ENCODE measurements at places on chromosomes 12 and 14. TPM values are rescaled to one million over a fixed set of nuclear protein-coding genes. Genes with fewer than 3 reads are reported as not detected.

- DNase-seq, result no peak
- H3K4me1 ChIP-seq, result no peaks in the 10 kb centered on the region
- H3K27ac ChIP-seq, result no peak overlapping the region
- no peaks in the 10 kb centered on the region for H3K36me3 ChIP-seq
- no peaks in the 10 kb centered on the region for H3K27me3 ChIP-seq
Observed at GRCh38 chr14:70722418-70722817, 80.7 kb downstream of the TTC9 start.

GRCh38 chr12:2385529-2385928 lies 332.7 kb downstream of the CACNA1C start:
- H3K27me3 ChIP-seq, result no peaks in the 10 kb centered on the region
- no peaks in the 10 kb centered on the region for H3K36me3 ChIP-seq
- H3K4me1 ChIP-seq, result peaks cover 4% of the 10 kb centered on the region

GRCh38 chr12:26152507-26153102 lies 27.8 kb upstream of the BHLHE41 start:
- no peaks in the 10 kb centered on the region for H3K27me3 ChIP-seq
- H3K4me3 ChIP-seq, result no peak overlapping the region
- no peaks in the 10 kb centered on the region for H3K4me1 ChIP-seq
- DNase-seq, result no peak

DNA sequence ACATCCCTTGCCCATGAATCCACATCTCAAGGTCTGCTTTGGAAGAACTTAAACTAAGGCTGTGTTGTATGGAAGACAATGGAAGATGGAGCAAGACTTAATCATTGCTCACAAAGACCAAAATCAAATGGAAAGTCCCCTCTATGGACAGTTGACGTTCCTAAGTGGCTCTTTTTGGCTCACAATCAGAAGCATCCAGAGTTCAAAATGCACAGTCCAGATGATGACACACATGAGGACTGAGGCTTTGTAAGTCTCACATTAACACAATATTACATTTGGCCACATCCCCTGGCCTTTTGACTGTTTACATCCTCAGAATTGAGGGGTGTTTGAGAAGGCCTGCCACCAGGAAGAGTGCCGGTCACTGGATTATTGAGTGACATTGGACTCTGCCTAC lies 122.3 kb upstream of the CPM start:
- no peaks in the 10 kb centered on the region for H3K4me1 ChIP-seq
- H3K36me3 ChIP-seq, result no peaks in the 10 kb centered on the region
- H3K4me3 ChIP-seq, result no peak overlapping the region
- H3K27me3 ChIP-seq, result no peaks in the 10 kb centered on the region
- DNase-seq, result no peak
- H3K27ac ChIP-seq, result no peak overlapping the region

DNA sequence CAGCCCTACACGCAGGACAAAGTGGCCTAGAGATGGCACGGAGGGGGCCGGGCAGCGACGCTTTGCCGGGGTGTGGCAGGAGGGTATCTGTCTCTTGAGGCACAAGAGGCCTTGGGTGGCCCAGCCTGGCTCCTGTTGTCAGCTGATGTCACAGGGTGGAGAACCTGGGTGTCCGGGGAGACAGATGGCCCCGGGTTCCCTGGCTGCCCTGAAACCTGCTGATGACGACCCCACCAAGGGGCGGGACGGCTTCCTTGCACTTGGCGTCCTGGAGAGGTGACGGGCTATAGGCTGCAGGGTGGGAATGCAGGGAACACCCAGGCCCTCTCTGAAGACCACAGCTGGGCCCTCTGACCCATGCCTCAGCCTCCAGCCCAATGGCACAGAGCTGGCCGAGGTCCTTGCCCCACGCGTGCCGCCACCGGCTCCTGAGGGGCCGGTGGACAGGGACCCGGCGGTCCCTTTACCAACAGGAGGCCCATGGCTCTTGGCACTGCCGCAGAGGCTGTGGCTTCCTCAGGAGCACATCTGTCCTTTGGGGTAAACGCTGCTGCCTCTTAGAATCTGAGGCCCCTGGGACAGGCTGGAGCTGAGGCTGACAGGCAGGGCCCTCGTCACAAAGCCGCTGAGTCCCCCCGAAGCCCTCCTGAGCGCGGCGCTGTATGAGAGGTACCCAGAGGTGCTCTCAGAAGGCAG lies 16.4 kb downstream of the TRMT61A start:
- no peak for DNase-seq
- no peak overlapping the region for H3K4me3 ChIP-seq
- H3K36me3 ChIP-seq, result no peaks in the 10 kb centered on the region
- H3K4me1 ChIP-seq, result peaks cover 47% of the 10 kb centered on the region

GRCh38 chr14:93175492-93175891 lies 9.2 kb downstream of the MOAP1 start:
- H3K36me3 ChIP-seq, result no peaks in the 10 kb centered on the region
- H3K27me3 ChIP-seq, result no peaks in the 10 kb centered on the region
- no peaks in the 10 kb centered on the region for H3K4me1 ChIP-seq
- no peak overlapping the region for H3K4me3 ChIP-seq

DNA sequence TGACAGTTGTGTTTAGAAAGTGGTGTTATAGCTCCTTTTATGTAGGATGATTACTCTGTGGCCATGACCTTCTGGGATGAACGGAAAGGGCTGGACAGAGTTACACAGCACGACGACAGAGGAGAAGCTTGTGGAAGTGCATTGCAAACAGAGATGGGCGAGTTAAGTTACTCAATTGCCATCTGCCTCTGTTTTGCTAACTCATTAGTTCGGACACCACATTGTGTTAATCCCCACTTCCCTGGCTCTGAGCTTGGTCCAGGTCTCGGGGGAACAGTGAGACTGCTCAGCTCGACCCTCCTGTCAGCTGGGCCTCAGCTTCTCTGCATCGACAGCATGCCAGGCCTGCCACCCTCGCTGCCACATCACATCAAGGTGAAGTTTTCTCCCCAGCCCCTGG lies 408.0 kb downstream of the ZFP36L1 start:
- peak overlapping the region; percentile 84 for H3K27ac ChIP-seq
- no peak for DNase-seq
- no peaks in the 10 kb centered on the region for H3K27me3 ChIP-seq
- H3K36me3 ChIP-seq, result no peaks in the 10 kb centered on the region
- H3K4me3 ChIP-seq, result no peak overlapping the region

- H3K4me3 ChIP-seq, result no peak overlapping the region
- H3K27me3 ChIP-seq, result no peaks in the 10 kb centered on the region
- H3K36me3 ChIP-seq, result no peaks in the 10 kb centered on the region
- no peak overlapping the region for H3K27ac ChIP-seq
- no peak for DNase-seq
Observed at GRCh38 chr14:84323978-84324377, 1206.0 kb upstream of the FLRT2 start.

GRCh38 chr14:87883750-87884149 lies 109.2 kb downstream of the GALC start:
- H3K4me3 ChIP-seq, result no peak overlapping the region
- no peaks in the 10 kb centered on the region for H3K36me3 ChIP-seq
- no peak for DNase-seq
- no peak overlapping the region for H3K27ac ChIP-seq

- no peaks in the 10 kb centered on the region for H3K36me3 ChIP-seq
- no peak overlapping the region for H3K27ac ChIP-seq
- no peak for DNase-seq
- no peaks in the 10 kb centered on the region for H3K4me1 ChIP-seq
Observed at GRCh38 chr14:35147186-35147585, 24.8 kb downstream of the PRORP start.

- H3K4me1 ChIP-seq, result no peaks in the 10 kb centered on the region
- no peaks in the 10 kb centered on the region for H3K36me3 ChIP-seq
- no peak for DNase-seq
- no peak overlapping the region for H3K4me3 ChIP-seq
- no peaks in the 10 kb centered on the region for H3K27me3 ChIP-seq
Observed at GRCh38 chr12:104588047-104588920, 131.5 kb downstream of the CHST11 start.

- no peak overlapping the region for H3K27ac ChIP-seq
- no peaks in the 10 kb centered on the region for H3K36me3 ChIP-seq
- H3K4me3 ChIP-seq, result no peak overlapping the region
Observed at GRCh38 chr12:47939009-47939601, 24.3 kb upstream of the TMEM106C start.

DNA sequence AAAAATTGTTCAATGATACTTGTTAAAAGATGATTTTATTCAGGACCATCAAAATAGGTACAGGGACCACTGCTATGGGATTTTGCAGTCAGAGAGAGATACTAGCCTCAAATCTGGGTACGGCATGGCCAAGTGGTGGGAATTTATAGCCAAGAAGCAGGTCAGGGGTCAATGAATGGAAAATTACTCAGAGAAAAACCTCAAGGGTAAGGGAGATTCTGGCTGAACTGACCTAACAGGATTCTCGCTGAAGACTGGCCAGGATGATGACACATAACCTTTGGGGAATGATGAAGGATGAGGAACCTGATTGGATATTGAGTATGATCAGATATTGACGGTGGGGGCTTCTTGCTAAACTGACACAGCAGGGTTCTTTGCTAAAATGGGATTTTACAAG lies 32.7 kb downstream of the DEPDC4 start:
- H3K4me3 ChIP-seq, result no peak overlapping the region
- no peaks in the 10 kb centered on the region for H3K4me1 ChIP-seq
- no peaks in the 10 kb centered on the region for H3K36me3 ChIP-seq
- no peaks in the 10 kb centered on the region for H3K27me3 ChIP-seq
- DNase-seq, result no peak
- H3K27ac ChIP-seq, result peak overlapping the region; percentile 31

DNA sequence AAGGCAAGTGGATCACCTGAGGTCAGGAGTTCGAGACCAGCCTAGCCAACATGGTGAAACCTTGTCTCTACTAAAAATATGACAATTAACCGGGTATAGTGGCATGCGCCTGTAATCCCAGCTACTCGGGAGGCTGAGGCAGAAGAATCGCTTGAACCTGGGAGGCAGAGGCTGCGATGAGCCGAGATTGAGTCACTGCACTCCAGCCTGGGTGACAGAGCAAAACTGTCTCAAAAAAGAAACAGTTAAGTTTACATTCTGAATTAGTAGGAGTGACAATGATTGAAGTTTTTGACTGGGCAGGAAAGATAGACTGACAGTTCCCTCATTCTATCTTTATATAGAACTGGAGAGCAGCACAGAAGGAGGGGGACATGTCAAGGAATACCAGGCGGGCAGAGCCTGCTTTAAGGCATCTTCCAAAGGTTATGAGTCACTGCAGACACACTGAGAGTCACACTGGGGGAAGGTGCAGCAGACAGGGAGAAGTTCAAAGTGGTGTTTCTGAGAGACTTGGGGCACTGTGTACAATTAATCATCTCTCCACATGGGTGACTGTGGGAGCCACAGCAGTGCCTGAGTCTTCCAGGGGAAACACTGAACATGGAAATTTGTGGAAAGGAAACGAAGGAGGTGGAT lies 42.8 kb upstream of the RNASE3 start:
- no peak overlapping the region for H3K27ac ChIP-seq
- H3K4me1 ChIP-seq, result no peaks in the 10 kb centered on the region
- no peaks in the 10 kb centered on the region for H3K27me3 ChIP-seq
- no peaks in the 10 kb centered on the region for H3K36me3 ChIP-seq

GRCh38 chr12:62882696-62883095 lies 52.3 kb downstream of the PPM1H start:
- H3K36me3 ChIP-seq, result no peaks in the 10 kb centered on the region
- DNase-seq, result no peak
- no peak overlapping the region for H3K4me3 ChIP-seq
- H3K27me3 ChIP-seq, result no peaks in the 10 kb centered on the region
- no peak overlapping the region for H3K27ac ChIP-seq

GRCh38 chr12:131035245-131035681 lies 81.6 kb downstream of the ADGRD1 start:
- H3K36me3 ChIP-seq, result no peaks in the 10 kb centered on the region
- H3K4me1 ChIP-seq, result no peaks in the 10 kb centered on the region
- H3K27me3 ChIP-seq, result no peaks in the 10 kb centered on the region
- no peak overlapping the region for H3K4me3 ChIP-seq

DNA sequence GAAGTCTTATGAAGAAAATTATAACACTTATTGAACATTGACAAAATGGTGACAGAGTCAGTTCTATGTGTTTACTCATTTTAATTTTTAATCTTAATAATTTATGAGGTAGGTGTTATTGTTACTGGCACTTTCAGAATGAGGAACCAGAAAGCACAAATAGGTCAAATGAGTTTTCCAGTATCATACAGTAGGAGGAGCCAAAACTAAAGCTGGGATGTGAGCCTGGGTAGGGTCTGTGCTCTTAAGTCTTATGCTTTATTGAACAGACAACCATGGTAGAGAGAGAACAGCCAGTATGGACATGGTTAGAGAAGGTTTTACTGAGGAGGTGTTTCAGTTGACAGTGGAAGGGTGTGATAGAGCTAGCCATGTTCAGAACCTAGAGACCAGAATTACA lies 775.7 kb downstream of the TMTC2 start:
- no peaks in the 10 kb centered on the region for H3K36me3 ChIP-seq
- H3K4me1 ChIP-seq, result no peaks in the 10 kb centered on the region
- DNase-seq, result no peak
- H3K27ac ChIP-seq, result no peak overlapping the region
- H3K4me3 ChIP-seq, result no peak overlapping the region

DNA sequence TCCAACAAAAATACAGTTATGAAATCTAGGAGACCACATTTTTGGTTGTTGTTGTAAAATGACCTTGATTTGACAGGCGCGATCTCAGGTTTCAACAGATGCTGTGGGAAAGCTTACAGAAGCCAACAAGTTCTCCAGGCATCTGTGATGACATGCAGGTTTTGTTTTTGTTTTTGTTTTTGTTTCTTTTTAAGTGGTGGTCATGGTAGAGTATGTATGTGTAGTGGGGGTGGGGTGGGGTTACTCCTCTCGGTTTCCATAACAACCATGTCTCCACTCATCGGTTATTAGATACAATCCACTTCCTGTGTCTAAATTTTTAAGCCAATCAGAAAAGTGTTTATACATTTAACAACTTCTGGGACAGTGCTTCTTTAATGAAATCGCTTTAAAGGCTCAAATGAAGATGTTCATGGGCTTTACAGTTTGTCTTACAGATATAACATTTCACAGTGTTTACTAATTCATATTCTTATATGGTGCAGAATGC lies 199.9 kb upstream of the FOXN3 start:
- H3K27me3 ChIP-seq, result no peaks in the 10 kb centered on the region
- no peak for DNase-seq
- H3K4me1 ChIP-seq, result no peaks in the 10 kb centered on the region
- H3K27ac ChIP-seq, result no peak overlapping the region

CMTM5 gene
- total RNA-seq, result 14.9 TPM

FLRT2 gene
- total RNA-seq, result 5.4 TPM

PRIMA1 gene
- 0.48 TPM for total RNA-seq

TMPO gene
- total RNA-seq, result 256 TPM

GLIPR1L2 gene
- total RNA-seq, result 4.6 TPM

AMN gene
- total RNA-seq, result not detected

IFNG-AS1 gene
- not detected for total RNA-seq

TMTC1 gene
- total RNA-seq, result 80.6 TPM

CLEC14A gene
- total RNA-seq, result 161 TPM

All from uterus (tissue), 4 donors.